ENCODE measurements at places on chromosomes 5 and 9.

- no peak for DNase-seq
Measured at GRCh38 chr9:69548681-69549080, 123.5 kb downstream of the APBA1 start.

GRCh38 chr5:2168601-2169429 is 286.1 kb upstream of the IRX4 start:
- no peak for DNase-seq

GRCh38 chr9:106883626-106884190 is 20.7 kb downstream of the ZNF462 start:
- DNase-seq = no peak

GRCh38 chr5:172497591-172498255 is 43.4 kb upstream of the SH3PXD2B start:
- no peak for DNase-seq

GRCh38 chr5:152367554-152367953 is 37.5 kb downstream of the NMUR2 start:
- DNase-seq = no peak

- no peak for DNase-seq
Measured at GRCh38 chr5:135158982-135159381, 125.0 kb upstream of the PITX1 start.

DNA sequence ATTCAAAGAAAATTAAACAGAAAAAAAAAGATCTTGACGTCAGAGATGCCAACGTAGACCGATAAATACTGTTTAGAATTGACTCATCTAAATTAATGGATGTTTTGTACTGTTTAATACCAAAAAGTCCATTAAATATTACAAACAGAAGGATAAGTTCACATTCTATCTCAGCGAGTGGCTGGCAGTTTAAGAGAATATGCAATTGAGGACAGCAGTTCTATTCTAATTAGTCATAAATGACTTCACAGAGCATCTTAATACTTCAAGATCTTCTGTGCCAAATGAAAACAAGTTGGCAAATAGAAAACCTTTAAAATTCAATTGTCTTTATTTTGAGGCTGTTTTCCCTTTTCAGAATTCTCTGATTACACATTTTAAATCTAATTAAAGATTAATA is 326.6 kb upstream of the NREP start:
- DNase-seq = no peak

GRCh38 chr5:171850324-171850947 is 64.8 kb downstream of the SMIM23 start:
- DNase-seq = no peak

GRCh38 chr5:8825139-8825757 is 720.6 kb downstream of the SEMA5A start:
- no peak for DNase-seq

DNA sequence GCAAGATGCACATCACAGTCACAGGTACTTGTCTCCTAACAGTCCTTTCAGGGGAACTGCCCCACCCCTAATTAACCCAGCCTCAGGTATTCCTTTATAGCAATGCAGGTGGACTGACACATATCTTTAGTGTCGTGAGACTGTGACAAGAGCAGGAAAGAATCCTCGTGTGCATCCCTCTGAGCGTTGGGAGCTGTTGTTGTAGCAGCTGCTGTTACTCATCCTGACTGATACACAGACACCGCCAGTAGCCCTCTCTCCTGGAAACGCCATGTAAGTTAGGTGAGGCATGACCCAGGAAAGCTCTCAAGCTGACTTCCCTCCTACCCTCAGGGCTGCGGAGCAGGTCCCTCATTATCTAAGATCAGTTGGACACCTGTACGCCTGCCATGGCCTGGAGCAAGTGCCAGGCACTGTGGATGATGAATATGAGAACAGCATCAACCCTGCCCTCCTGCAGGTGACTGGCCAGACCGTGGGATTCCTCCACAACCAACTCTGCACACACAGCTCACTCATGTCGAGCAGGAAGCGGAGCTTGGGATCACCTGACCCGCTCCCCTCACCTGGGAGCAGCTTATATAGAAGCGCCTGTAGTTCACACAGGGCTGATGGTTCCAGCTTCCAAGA is 10.2 kb upstream of the LCN15 start:
- DNase-seq = no peak

DNA sequence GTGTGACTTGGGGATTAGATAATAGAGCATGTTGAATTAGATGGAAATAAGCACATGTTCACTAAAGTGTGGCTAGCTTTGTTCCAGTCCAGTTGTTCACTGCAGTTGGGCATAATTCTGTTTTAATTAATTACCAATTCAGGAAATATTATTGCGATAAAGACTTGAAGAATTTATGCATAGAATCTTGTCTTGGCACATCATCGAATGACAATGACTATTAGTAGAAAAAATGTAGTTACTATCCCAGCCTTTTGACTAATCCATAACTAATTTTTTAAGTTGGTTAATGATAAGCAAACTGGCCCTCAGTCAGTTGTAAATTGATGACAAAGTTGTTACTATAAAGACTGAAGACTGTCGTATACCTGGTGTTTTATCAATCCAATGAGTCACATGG is 10.5 kb downstream of the LNPEP start:
- DNase-seq = no peak

GRCh38 chr5:153555420-153556114 is 65.1 kb downstream of the GRIA1 start:
- DNase-seq = no peak

- no peak for DNase-seq
Measured at GRCh38 chr9:6686396-6686795, 40.9 kb upstream of the GLDC start.

DNA sequence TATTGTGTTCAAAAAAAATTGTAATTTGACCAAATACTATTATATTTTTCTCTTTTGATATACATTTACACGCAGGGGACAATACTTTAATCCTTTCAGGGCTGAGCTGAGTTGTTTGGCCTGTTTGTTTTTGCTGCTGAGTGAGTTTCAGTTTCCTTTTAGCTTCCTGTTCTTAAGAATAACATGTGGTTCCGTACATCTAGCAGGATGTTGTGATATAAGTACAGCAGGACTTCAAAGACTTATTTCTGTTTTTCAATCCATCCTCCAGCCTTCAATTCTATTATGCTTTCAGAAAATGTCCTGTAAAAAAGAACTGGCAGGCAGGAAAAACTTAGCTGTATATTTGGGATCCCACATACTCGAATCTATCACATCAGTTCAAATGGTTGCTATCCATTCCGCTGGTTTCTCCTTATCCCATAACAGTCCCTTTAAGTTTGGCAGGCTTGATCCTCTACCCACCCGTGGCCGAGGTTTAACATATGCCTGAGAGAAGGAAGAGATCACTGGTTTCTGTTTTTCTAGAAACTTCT is 1037.3 kb upstream of the ACO1 start:
- DNase-seq = no peak

- DNase-seq = no peak
Measured at GRCh38 chr9:4297151-4297785, 2.6 kb downstream of the GLIS3 start.
